ENCODE measurements at places on chromosomes 1 and 21.

DNA sequence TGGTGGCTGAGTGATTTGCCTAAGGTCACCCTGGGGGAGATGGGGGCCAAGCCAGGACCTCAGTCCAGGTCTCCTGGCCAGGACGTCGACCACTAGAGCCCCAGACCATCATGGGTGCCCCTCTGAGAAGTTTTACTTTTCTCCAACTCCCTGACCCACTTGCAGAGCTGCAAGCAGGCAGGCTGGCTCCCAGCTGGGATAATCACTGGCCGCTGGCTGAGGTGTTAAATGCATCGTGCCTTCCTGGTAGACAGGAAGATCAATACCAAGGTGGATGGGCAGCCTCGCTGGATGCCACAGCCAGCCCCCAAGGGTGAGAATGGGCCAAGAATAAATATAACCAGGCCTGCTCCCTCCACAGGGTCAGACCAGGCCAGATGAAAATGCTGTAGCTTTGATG is 106.2 kb downstream of the EPHB2 start:
- DNase-seq, result no peak

DNA sequence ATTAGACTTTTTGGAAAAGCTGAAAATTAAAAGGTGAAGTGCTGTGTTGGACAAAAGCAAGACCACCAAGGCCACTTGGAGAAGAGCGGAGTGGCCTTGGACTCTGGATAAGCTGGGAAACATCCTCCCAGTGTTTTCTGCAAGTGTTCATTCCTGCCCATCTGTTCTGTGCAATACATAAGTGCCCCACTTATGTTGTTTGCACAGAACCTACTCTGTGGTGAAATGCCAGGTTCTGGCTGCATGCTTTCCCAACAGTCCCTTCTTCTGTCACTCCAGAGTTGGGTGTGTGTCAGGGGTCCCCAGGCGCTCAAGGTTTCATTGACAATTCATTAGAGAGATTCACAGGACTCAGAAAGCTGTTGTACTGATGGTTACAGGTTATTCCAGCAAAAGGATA is 30.3 kb downstream of the NHLH2 start:
- no peak for DNase-seq

DNA sequence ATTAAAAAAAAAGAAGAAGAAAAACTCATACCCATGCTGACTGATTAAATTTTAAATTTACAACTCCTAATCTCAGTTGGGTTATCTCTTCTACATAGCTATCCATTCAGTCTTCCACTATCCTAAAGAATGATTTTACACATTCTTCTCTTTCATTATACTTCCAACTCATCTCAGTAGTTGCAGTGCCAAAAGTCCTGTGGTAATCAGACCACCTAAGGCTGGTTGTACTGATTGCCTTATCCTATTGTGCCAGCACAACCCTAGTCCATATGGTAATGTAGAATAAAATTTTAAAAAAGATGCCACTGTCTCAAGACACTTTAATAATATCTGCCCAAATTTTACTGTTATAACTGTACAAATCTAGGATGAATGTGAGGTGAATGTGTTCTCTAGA is 448.0 kb downstream of the LRRIQ3 start:
- no peak for DNase-seq

DNA sequence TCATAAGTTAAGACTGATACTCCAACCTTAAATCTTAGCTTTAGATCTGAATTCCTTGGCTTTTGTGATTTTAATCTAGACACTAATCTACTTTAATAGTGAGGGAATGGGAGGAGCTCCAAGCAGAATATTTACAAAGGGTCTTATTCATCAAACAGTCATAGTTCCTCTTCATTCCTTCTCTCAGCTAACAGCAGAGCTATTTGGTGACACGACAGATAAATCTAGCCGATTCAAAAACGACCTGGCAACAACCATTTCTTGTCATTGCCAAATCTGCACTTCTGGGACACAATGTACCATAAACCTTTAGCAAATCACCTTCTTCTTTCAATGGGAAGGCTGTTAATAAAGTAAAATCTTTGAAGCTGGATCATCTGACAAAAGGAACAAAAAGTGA is 52.8 kb upstream of the FOXD3 start:
- no peak for DNase-seq

- no peak for DNase-seq
These were observed 273.7 kb upstream of the AJAP1 start for GRCh38 chr1:4380564-4381168.

- no peak for DNase-seq
These were observed 135.3 kb upstream of the EDN2 start for GRCh38 chr1:41619511-41620364.
